Aorta (tissue), 5 donors: ENCODE measurements at places on chromosomes 2 and 18. TPM values are rescaled to one million over a fixed set of nuclear protein-coding genes. Genes with fewer than 3 reads are reported as not detected.

GRCh38 chr2:134293719-134294537, 40.1 kb downstream of the MGAT5 start:
- H3K4me1 ChIP-seq = no peaks in the 10 kb centered on the region
- no peak overlapping the region for H3K4me3 ChIP-seq
- no peaks in the 10 kb centered on the region for H3K27me3 ChIP-seq
- no peak overlapping the region for H3K27ac ChIP-seq

- H3K4me1 ChIP-seq = no peaks in the 10 kb centered on the region
- no peaks in the 10 kb centered on the region for H3K27me3 ChIP-seq
- H3K36me3 ChIP-seq = no peaks in the 10 kb centered on the region
- peak; percentile 90 for DNase-seq
- H3K4me3 ChIP-seq = no peak overlapping the region
These were observed 10.3 kb downstream of the PTPRN start for GRCh38 chr2:219298759-219299371.

- no peaks in the 10 kb centered on the region for H3K27me3 ChIP-seq
- no peaks in the 10 kb centered on the region for H3K4me1 ChIP-seq
- no peak overlapping the region for H3K4me3 ChIP-seq
- no peaks in the 10 kb centered on the region for H3K36me3 ChIP-seq
- no peak overlapping the region for H3K27ac ChIP-seq
These were observed 86.5 kb downstream of the ACKR3 start for GRCh38 chr2:236656166-236656565.

DNA sequence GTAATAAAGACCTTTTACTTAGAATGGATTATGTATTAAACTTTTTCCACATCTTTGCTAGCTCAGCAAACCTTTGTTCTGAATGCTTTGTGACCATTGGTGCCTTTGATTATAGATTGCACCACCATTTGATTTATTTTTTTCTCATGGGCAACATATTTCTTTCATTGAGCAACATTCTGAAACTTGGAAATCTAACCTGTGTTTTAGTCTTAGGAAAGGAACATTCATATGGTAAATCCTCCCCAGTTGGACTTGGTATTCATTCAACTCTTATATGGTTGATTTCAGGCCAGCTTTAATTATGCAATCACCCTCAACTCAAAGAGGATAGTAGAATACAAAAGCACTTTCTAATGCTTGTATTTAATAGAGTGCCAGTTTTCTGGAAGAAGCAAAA, 1077.9 kb upstream of the ZEB2 start:
- H3K4me1 ChIP-seq = peaks cover 2% of the 10 kb centered on the region
- no peak overlapping the region for H3K27ac ChIP-seq
- no peak for DNase-seq
- no peaks in the 10 kb centered on the region for H3K27me3 ChIP-seq

- H3K4me1 ChIP-seq = no peaks in the 10 kb centered on the region
- no peak overlapping the region for H3K4me3 ChIP-seq
- H3K36me3 ChIP-seq = no peaks in the 10 kb centered on the region
- H3K27ac ChIP-seq = peak overlapping the region; percentile 87
These were observed 178.0 kb downstream of the HDAC4 start for GRCh38 chr2:239222706-239223309.

DNA sequence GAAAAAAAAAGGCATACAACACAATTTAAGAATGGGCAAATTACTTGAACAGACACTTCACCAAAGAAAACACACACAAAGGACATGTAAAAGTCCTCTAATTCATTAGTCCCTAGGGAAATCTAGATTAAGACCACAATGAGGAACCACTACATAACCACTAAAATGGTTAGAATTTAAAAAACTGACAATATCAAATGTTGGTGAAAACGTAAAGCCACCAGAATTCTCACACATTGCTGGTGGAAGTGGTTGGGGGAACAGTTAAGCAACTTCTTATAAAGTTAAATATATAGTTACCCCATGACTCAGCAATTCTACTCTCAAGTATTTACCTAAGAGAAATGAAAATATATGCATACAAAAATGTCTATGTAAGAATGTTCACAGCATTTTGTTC, 11.8 kb downstream of the RTN4 start:
- no peak overlapping the region for H3K27ac ChIP-seq
- H3K27me3 ChIP-seq = no peaks in the 10 kb centered on the region
- no peaks in the 10 kb centered on the region for H3K4me1 ChIP-seq
- no peak for DNase-seq
- no peaks in the 10 kb centered on the region for H3K36me3 ChIP-seq
- no peak overlapping the region for H3K4me3 ChIP-seq

- H3K27me3 ChIP-seq = no peaks in the 10 kb centered on the region
- H3K27ac ChIP-seq = no peak overlapping the region
- no peaks in the 10 kb centered on the region for H3K4me1 ChIP-seq
- no peak for DNase-seq
- no peaks in the 10 kb centered on the region for H3K36me3 ChIP-seq
These were observed 39.6 kb downstream of the DOCK10 start for GRCh38 chr2:225002656-225003045.

DNA sequence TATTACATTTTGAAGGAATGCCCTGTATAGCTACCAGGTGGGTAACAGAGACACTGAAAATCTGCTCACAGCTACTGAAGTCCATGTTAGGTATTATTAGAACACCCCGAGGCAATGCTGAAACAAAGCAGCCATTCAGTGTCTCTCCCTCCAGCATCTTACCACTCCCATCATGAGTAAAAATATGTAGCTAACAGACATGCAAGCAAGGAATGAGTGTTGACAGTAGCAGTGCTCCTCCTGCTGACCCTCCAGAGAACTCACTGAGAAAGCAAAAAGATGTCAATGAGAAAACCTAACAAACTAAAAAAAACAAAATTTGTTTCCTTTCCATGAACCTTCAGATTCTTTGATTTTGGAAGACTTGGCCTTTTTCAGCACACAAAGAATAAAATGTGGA, 393.9 kb downstream of the LRRTM1 start:
- no peak overlapping the region for H3K4me3 ChIP-seq
- H3K36me3 ChIP-seq = no peaks in the 10 kb centered on the region
- no peaks in the 10 kb centered on the region for H3K27me3 ChIP-seq
- H3K27ac ChIP-seq = no peak overlapping the region
- no peak for DNase-seq
- no peaks in the 10 kb centered on the region for H3K4me1 ChIP-seq

- no peaks in the 10 kb centered on the region for H3K36me3 ChIP-seq
- H3K4me1 ChIP-seq = no peaks in the 10 kb centered on the region
- H3K27ac ChIP-seq = no peak overlapping the region
- H3K27me3 ChIP-seq = no peaks in the 10 kb centered on the region
- H3K4me3 ChIP-seq = no peak overlapping the region
These were observed 122.3 kb downstream of the MRO start for GRCh38 chr18:50697509-50697908.

DNA sequence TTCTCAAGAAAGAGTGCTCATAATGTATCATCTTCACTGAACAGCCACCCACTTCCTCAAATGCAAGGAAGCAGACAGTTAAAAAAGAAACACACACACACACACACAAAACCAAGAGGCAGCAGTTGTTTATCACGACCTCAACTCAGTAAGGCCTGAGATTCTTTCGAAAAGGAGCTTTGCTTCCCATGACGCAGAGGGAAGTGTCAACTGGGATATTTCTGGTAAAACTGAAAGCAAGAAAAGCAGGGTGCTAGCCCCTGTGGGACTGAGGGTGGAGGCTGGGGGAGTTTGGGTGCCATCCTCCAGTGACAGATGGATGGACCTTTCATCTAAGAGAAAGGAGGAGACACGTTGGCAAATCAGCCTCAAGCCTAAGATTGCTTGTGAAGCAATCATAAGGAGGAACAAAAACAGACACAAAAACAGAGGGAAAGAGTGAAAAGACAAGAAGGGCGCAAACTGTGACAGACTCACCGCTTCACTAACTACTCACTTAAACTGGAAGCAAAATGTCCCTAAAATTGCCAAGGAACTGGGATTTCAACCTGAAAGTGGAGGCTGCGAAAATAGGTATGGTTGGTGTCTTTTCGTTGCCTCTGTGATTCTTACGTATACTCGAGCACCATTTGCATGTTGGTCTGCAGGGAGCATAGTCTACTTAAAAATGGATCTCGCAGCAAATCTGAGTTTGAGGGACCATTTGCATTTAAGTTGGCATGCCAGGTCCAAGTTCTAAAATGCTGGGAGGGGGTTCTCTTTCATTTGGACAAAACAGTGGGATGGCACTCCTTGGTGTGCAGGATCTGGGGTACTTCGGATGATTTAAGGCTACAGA, at the start of gene ARHGAP25:
ARHGAP25 (plus strand) TSS at position 124 of the 838 bp plus-strand sequence; CDS start at position 513, 389 bp downstream.
- H3K27me3 ChIP-seq = no peaks in the 10 kb centered on the region
- H3K4me1 ChIP-seq = no peaks in the 10 kb centered on the region
- no peaks in the 10 kb centered on the region for H3K36me3 ChIP-seq
- H3K4me3 ChIP-seq = no peak within 1 kb of the TSS
- H3K27ac ChIP-seq = no peak within 1 kb of the TSS
- DNase-seq = no peak

- H3K36me3 ChIP-seq = no peaks in the 10 kb centered on the region
- no peaks in the 10 kb centered on the region for H3K4me1 ChIP-seq
- H3K27ac ChIP-seq = no peak overlapping the region
- H3K27me3 ChIP-seq = no peaks in the 10 kb centered on the region
- H3K4me3 ChIP-seq = no peak overlapping the region
These were observed 95.6 kb downstream of the LAMA3 start for GRCh38 chr18:23784832-23785245.

GRCh38 chr18:23719634-23720201, 30.5 kb downstream of the LAMA3 start:
- no peaks in the 10 kb centered on the region for H3K36me3 ChIP-seq
- no peaks in the 10 kb centered on the region for H3K27me3 ChIP-seq
- no peaks in the 10 kb centered on the region for H3K4me1 ChIP-seq
- H3K27ac ChIP-seq = no peak overlapping the region
- DNase-seq = no peak

ITGAV gene
- total RNA-seq = 138 TPM

UNC80 gene
- total RNA-seq = not detected

DIPK1C gene
- not detected for total RNA-seq
